Fibroblast of skin of right biceps (primary cell): ENCODE measurements at places on chromosomes 5 and 9.
A peak's percentile ranks its signal among the peaks of the same experiment; 100 is the strongest.

- peak; percentile 85 for DNase-seq
Observed at GRCh38 chr9:130824643-130825350, 10.3 kb upstream of the ABL1 start.

GRCh38 chr9:85202596-85202995 lies 533.1 kb downstream of the NTRK2 start:
- peak; percentile 11 for DNase-seq

GRCh38 chr9:120863833-120864232 lies 13.2 kb downstream of the PHF19 start:
- DNase-seq, result no peak

GRCh38 chr5:138438724-138439476 lies at the start of gene REEP2:
Gene REEP2 (plus strand): TSS chr5:138439057. CDS start chr5:138439209, 152 bp downstream.
- DNase-seq, result peak; percentile 46

- no peak for DNase-seq
Observed at GRCh38 chr9:16450578-16450977, 419.9 kb downstream of the BNC2 start.

GRCh38 chr9:130089141-130089540 lies 35.4 kb downstream of the GPR107 start:
- no peak for DNase-seq

DNA sequence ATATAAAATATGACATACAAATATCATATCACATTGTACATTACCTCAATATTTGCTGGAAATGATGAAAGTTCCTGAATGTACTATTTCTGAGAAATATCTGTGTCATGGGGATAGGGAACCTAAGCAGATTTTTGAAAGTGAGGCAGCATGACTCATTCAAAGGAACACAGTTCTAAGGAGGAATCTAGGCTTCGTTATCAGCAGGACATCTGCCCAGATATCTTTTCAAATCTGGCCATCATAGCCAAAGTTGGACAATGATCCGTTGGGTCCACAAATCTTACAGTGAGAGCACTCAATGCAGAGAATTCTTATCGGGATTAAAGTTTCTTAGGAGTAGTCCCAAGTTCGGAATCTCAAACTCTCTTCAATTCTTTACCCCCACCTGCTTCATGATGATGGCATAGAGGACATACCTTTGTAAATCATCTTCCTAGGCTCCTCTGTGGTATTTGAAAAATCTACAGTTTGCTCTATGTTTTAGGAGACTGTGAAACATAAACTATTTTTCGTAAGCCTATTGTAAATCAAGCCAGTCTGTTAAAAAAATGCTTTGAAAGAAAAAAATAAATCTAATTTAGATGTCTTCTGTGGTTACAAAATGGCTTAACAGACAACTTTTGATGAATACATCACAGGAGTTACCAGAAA lies 29.4 kb upstream of the ALDH1A1 start:
- DNase-seq, result no peak

DNA sequence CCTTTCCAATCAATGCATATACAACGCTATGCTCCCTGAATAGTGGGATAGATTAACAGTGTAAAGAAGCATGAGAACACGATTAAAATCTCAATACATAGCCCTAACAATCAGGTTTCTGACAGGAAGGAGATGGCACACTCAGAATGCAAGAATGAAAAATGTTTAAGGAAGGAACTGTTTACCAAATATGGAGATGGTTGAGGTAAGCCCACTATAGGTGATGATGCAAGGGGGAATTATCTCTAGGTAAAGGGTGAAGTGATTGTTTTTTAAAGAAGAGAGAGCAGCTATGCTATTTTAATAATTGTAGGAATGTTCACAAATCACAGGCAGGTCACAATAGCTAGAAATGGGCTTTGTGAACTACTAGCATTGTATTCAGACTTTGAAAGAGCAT lies 302.4 kb downstream of the CHSY3 start:
- no peak for DNase-seq

- DNase-seq, result no peak
Observed at GRCh38 chr9:38211002-38211401, 142.0 kb upstream of the SHB start.

- DNase-seq, result no peak
Observed at GRCh38 chr5:83538786-83539462, 67.4 kb downstream of the VCAN start.

GRCh38 chr5:119435436-119436132 lies 16.7 kb upstream of the HSD17B4 start:
- peak; percentile 30 for DNase-seq

GRCh38 chr9:37974506-37975173 lies 70.7 kb upstream of the SLC25A51 start:
- no peak for DNase-seq

- DNase-seq, result no peak
Observed at GRCh38 chr5:41809128-41809527, 61.1 kb downstream of the OXCT1 start.

DNA sequence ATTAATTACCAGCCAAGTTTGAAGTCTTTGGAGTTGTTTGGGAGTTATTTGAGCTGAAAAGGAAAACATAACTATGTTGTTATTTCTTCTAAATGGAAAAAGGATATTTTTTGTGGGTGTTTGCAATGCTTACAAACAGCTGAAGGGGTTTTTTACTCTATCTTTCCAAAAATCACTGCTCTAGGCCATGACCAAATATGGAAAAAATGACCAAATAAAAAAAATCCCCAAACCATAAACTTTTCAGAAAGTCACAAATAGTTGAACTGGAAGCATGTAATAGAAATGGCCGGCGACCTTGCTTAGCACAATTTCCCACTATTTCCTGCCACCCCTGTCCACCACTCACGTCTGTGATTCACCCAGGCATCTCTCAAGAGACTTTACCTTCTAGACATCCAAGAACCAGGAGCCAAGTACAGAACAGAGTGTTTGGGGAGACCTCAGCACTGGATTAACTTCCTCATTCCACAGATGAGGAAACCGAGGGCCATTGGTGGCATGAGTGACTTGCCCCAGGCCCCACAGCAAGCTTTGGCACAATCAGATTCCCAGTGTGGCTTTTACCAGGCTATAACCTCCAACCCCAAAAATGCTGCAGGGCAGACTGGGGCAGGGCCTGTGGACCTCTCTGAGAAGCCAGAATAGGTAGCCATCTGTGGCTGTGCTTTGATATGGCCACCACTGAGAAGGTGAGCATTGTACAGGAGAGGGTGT lies 84.5 kb downstream of the NRG2 start:
- no peak for DNase-seq

DNA sequence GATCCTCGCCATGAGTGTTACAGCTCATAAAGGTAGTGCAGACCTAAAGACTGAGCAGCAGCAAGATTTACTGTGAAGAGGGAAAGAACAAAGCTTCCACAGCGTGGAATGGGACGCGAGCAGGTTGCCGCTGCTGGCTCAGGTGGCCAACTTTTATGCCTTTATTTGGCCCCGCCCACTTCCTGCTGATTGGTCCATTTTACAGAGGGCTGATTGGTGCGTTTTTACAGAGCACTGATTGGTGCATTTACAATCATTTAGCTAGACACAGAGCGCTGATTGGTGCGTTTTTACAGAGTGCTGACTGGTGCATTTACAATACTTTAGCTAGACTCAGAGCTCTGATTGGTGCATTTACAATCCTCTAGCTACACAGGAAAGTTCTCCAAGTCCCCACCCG lies 13.9 kb downstream of the PLK2 start:
- no peak for DNase-seq

GRCh38 chr5:115657881-115658233 lies 32.0 kb upstream of the TMED7 start:
- DNase-seq, result peak; percentile 91

DNA sequence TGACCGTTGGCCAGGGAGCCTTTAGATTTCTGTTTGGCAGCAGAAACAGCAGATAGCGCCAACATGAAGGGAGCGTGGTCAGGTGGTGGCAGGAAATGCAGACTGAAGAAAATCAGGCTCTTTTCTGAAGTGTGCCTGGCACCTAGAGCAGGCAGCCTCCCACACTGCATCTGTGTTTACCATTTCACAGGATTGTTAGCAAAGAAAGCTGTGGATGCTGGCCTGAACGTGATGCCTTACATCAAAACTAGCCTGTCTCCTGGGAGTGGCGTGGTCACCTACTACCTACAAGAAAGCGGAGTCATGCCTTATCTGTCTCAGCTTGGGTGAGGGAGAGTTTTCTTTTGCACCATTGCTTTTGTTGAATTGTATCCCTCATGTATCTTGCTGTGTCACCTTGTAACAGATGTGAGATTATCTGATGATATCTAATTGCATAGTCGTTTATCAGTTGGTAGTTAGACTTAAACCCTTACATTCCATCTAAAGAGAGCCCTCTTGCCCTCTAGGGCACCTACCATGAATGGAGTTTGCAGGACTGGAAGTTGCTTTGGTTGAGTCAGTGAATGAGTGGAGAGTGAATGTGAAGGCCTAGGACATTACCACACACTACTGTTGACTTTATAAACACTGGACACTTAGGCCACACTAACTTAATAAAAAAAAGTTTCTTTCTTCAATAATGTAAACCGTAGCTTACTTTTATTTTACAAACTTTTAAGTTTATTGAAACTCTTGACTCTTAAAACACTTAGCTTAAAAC lies 42.8 kb downstream of the ACO1 start:
- DNase-seq, result no peak

DNA sequence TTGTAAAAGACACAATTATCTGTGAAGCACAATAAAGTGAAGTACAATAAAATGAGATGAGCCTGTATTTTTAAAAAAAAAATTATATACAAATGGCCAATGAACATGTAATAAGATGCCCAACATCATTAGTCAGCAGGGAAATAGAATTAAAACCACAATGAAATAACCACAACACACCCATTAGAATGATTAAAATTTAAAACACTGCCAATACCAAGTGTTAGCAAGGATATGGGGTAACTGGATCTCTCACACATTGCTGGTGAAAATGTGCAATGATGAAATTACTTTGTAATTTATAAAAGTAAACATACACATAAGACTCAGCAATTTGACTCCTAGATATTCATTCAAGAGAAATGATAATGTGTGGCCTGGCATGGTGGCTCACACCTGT lies 62.8 kb downstream of the SHOC1 start:
- DNase-seq, result peak; percentile 55
